ENCODE measurements at places on chromosomes 5 and 9. TPM values are rescaled to one million over a fixed set of nuclear protein-coding genes. Genes with fewer than 3 reads are reported as not detected.

DOK3 gene
- 7.1 TPM for total RNA-seq

RANBP3L gene
- total RNA-seq, result 3.5 TPM

PRELID2 gene
- 14.7 TPM for total RNA-seq

CDKN2A gene
- total RNA-seq, result 6.1 TPM

ZFP37 gene
- 4.4 TPM for total RNA-seq

SLC4A9 gene
- not detected for total RNA-seq

PURA gene
- total RNA-seq, result 37.8 TPM

SPATA31C1 gene
- not detected for total RNA-seq

C9orf153 gene
- not detected for total RNA-seq

CCDC171 gene
- 3.0 TPM for total RNA-seq

POU5F2 gene
- 2.5 TPM for total RNA-seq

C6 gene
- 5.0 TPM for total RNA-seq

ADAMTSL1 gene
- total RNA-seq, result 10.7 TPM

CYSRT1 gene
- total RNA-seq, result not detected

SOWAHA gene
- not detected for total RNA-seq

FRMD3 gene
- total RNA-seq, result 5.9 TPM

ZDHHC11 gene
- 8.0 TPM for total RNA-seq

GALNT12 gene
- total RNA-seq, result 15.3 TPM

CNOT8 gene
- 67.1 TPM for total RNA-seq

ATP10B gene
- total RNA-seq, result 1.1 TPM

ERAP2 gene
- 7.7 TPM for total RNA-seq

Measured in sigmoid colon (tissue), 7 donors.